Endodermal cell (in vitro differentiated cells): ENCODE measurements at places on chromosomes 16 and 17. TPM values are rescaled to one million over a fixed set of nuclear protein-coding genes. Genes with fewer than 3 reads are reported as not detected.

The KRT24 gene
- not detected in 2 replicates for total RNA-seq

DNA sequence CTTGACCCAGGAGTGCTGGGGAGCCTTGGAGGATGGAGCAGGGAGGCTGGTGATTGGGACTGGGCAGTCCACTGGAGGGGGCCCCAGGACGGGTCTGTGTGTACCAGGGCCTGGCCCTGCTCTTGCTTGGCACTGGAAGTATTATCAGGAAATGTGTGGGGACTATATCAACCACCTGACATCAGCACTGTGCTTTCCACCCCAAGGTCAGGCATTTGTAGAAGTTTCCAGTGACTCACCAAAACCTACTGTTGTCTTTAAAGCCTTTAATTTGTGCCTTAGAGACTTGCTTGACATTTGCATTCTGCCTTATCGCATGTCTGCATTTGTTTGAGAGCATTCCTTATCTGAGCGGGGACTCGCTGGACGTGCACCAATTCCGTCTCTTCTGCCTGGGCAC, 323.1 kb downstream of the FOXL1 start:
- no peaks in the 10 kb centered on the region for H3K36me3 ChIP-seq
- DNase-seq = no peak
- H3K4me1 ChIP-seq = peaks cover 4% of the 10 kb centered on the region

DNA sequence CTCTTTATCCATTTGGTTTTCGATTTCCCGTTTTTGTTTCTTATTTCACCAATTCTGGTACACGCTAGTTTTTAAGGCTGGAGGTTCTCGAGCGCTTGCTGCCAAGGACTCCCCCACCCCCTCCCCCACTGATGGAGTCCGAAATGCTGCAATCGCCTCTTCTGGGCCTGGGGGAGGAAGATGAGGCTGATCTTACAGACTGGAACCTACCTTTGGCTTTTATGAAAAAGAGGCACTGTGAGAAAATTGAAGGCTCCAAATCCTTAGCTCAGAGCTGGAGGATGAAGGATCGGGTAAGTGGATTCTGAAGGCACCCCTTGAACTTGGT, 825 bp downstream of the RPTOR start:
- peak overlapping the region; percentile 81 for H3K4me3 ChIP-seq
- no peaks in the 10 kb centered on the region for H3K27me3 ChIP-seq
- H3K27ac ChIP-seq = no peak overlapping the region
- H3K4me1 ChIP-seq = no peaks in the 10 kb centered on the region
- H3K36me3 ChIP-seq = no peaks in the 10 kb centered on the region
- no peak for DNase-seq

GRCh38 chr17:3038941-3039340, 24.5 kb downstream of the OR1D5 start:
- H3K27ac ChIP-seq = no peak overlapping the region
- no peaks in the 10 kb centered on the region for H3K36me3 ChIP-seq
- H3K4me1 ChIP-seq = no peaks in the 10 kb centered on the region
- H3K4me3 ChIP-seq = no peak overlapping the region

- no peak overlapping the region for H3K4me3 ChIP-seq
- no peaks in the 10 kb centered on the region for H3K27me3 ChIP-seq
- DNase-seq = no peak
- H3K4me1 ChIP-seq = no peaks in the 10 kb centered on the region
- no peak overlapping the region for H3K27ac ChIP-seq
Observed at GRCh38 chr17:58811290-58811689, 55.6 kb downstream of the PPM1E start.

The NPIPB6 gene
- total RNA-seq = 3.4 and 3.5 TPM in 2 replicates

DNA sequence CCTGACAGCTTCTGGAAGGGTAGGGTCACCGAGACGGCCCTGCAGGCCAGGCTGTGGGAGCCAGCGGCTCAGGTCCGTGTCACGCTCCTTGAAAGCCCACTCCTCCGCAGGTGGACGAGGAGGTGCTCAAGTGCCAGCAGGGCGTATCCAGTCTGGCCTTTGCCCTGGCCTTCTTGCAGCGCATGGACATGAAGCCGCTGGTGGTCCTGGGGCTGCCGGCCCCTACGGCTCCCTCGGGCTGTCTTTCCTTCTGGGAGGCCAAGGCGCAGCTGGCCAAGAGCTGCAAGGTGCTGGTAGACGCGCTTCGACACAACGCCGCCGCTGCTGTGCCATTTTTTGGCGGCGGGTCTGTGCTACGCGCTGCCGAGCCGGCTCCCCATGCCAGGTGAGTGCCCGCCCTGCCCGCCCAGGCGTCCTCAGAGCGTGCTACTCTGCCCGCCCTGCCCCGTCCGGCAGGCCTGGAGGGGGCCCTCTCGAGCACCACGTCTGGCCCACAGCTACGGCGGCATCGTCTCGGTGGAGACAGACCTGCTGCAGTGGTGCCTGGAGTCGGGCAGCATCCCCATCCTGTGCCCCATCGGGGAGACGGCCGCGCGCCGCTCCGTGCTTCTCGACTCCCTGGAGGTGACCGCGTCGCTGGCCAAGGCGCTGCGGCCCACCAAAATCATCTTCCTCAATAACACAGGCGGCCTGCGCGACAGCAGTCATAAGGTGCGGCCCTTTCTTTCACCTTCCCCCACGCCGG, 1.3 kb downstream of the NAGS start:
- no peak overlapping the region for H3K27ac ChIP-seq
- peaks cover 8% of the 10 kb centered on the region for H3K36me3 ChIP-seq
- DNase-seq = peak; percentile 95
- peaks cover 6% of the 10 kb centered on the region for H3K4me1 ChIP-seq
- H3K4me3 ChIP-seq = peak overlapping the region; percentile 88
